Right atrium auricular region (tissue), 2 donors: ENCODE measurements at places on chromosomes 11 and 22.

GRCh38 chr11:128506999-128507611 is 80.3 kb downstream of the ETS1 start:
- peak; percentile 96 for DNase-seq

DNA sequence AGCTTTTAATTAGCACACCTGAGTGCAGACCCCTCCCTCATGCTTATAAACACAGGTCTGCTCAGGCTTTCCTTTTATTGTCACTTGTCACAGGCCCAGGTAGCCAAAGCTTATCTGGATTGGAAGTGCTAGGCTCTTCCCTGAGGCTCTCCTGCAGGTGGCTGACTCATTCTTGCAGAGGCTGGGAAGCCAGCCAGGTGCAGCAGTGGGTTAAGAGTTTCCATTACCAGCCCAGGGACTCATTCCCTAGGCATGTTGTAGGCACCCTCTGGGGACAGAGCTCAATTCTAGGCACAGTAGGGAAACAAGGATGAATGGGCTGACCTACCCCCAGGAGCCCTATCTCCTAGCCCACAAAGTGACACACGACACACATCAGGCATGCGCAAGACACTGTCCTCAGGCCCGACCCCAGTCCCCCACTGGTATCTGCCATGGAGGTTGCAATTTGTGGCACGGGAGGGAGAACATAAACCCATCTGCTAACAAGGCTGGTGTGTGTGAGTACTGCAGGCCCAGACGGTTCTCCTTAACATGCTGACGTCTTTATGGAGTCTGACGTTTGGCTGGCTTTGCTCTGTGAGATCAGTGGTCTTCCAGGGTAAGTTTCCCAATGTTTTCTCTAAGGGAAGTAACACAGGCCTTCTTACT is 94.2 kb downstream of the ABTB2 start:
- DNase-seq, result peak; percentile 71

- no peak for DNase-seq
Measured at GRCh38 chr11:26623076-26623659, 51.1 kb upstream of the MUC15 start.

DNA sequence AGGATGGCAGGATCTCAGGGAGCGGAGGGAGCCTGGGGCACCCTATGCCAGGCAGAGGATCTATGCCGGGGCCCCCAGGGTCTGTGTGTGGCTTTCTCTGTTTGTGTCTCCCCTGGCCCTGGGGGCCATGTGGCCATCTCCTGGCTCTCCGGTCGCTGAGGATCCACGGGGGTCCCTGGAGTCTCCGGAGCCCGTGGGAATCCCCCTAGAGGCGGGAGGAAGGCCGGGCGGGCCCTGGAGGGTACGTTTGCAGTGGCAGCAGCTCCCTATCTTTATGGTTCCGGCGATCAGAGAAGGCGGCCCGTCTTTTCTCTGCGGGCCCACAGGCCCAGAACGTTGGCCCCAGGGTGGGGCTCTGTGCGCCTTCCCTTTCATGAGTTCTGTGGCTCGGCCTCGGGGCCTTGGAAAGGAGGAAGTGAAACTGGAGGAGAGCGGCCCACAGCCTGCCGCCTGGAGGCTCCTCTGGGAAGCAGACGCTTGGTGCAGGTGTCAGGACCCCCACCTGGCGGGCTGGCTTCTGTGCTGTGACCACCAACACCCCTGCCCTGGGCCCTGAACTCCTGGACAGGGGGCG is 82.1 kb downstream of the KCNQ1 start:
- no peak for DNase-seq

DNA sequence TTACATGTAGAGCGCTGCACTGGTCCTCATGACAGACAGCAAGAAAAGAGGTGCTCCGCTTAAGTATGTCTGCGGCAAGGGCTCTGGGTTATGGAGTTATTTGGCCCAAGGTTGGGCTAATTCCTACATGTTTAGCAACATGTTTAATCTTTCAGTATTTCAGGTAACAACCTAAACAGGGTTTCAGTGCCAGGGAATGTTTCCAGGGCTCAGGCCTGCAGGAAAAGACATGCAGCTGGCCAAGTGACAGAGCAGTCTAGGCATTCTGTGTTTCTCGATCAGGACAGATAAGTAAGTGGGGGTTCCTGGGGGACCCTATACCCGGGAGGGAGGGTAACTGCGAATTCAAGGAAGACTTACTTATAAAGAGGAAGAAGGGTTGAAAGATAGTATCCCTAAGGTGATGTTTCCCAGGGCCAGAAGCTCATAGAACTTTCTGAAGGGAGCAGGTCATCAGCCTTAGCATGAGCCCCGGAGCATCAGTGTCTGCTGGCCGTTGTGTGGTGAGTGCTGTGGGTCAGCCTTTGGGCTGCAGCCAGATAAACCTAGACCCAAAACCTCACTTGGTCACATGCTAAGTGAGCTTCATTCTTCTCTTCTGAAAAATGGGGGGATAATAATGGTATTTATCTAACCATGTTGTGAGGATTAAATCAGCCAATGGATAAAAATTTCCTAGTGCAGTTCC is 18.4 kb downstream of the KCNJ5 start:
- no peak for DNase-seq

- peak; percentile 43 for DNase-seq
Measured at GRCh38 chr11:134574947-134575346, 162.9 kb upstream of the B3GAT1 start.

DNA sequence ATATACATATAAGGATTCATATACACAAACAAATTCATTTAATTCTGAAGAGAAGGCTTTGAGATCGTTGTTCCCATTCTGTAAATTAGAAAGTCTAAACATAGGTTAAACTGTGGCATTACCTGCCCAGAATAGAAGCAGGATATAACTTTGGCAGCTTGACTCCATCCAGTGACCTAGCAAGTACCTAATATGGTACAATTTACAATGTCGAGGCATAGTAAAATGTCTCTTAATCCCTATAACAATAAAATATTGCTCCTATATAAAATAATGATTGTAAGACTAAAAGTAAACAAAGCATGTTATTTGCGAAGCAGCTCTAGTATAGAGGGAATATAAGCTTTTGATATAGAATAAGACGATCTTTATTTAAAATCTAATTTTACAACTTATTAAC is 756.0 kb downstream of the LUZP2 start:
- no peak for DNase-seq

DNA sequence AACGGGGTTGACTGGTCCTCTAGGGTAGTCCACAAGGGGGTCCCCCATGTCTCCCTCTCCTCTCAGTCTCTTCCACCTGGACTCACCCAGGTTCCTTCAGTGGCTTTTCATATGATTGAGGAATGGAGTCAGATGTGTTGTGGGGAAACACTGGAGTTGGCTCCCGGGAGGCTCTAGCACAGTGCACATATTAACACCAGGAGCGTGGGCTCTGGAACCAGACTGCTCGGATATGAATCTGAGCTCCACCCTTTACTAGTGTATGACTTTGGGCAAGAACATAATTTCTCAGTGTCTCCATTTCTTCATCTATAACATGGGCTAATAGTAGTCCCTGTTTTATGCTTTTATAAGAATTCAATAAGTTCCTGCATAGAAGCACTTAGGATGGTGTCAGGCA is 157.0 kb downstream of the GRIK4 start:
- DNase-seq, result no peak

DNA sequence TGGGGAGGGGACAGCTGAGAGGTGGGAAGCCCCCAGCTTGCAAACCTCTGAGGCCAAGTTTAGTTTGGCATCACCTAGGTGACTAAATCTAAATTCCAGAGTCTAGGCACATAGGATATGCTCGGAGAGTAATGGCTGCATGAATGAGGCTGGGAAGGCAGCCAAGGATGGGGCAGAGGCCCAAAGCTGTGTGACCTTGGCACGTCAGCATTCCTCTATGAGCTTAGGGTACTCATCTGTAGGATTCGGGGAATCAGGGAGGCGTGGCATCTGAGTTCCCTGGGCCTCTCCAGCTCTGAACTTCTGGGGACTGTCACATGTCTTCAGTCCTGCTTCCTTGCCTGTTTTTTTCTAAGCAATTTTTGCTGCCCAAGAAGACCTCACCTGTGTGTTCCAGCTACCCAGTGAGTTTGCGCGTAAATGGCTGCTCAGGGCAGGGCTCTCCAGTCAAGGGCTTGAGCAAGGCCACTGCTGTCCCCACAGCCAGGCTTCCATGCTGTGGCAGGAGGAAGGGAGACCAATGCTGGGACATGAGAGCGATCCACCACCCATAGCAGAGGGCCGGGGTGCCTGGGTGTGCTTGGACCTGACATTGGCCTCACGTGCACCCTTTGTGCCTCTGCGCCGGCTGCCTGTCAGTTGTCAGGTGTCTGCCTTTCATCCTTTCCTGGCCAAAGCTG is 13.9 kb downstream of the DAGLA start:
- DNase-seq, result no peak

- DNase-seq, result no peak
Measured at GRCh38 chr11:76380159-76380976, 564 bp downstream of the THAP12 start.

GRCh38 chr11:16191212-16191867 is 165.0 kb downstream of the SOX6 start:
- DNase-seq, result no peak

GRCh38 chr22:40107851-40108378 is 69.8 kb upstream of the TNRC6B start:
- no peak for DNase-seq

DNA sequence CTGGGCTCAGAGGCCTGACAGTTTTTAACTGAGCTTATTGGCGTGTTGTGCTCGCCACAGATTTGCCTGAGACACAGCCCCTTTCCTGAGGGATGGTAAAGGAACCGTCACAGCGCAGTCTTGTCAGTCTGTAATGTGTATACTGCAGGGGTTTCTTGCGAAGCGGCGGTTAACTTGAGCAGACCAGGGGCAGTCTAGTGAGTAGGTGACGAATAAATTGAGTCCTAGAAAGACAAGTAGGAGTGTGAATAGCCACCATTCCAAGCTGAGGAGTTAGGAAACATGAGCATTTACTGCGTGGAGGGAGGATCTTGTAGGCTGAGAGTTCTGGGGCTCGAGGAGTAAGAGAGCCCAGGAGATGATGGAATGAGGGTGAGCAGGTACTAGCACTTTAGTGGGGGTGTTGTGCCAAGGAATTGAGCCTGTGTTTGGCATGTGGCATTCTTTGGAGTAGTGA is 1.4 kb downstream of the MED15 start:
- DNase-seq, result no peak

GRCh38 chr11:29389793-29390192 is 627.0 kb downstream of the KCNA4 start:
- no peak for DNase-seq

DNA sequence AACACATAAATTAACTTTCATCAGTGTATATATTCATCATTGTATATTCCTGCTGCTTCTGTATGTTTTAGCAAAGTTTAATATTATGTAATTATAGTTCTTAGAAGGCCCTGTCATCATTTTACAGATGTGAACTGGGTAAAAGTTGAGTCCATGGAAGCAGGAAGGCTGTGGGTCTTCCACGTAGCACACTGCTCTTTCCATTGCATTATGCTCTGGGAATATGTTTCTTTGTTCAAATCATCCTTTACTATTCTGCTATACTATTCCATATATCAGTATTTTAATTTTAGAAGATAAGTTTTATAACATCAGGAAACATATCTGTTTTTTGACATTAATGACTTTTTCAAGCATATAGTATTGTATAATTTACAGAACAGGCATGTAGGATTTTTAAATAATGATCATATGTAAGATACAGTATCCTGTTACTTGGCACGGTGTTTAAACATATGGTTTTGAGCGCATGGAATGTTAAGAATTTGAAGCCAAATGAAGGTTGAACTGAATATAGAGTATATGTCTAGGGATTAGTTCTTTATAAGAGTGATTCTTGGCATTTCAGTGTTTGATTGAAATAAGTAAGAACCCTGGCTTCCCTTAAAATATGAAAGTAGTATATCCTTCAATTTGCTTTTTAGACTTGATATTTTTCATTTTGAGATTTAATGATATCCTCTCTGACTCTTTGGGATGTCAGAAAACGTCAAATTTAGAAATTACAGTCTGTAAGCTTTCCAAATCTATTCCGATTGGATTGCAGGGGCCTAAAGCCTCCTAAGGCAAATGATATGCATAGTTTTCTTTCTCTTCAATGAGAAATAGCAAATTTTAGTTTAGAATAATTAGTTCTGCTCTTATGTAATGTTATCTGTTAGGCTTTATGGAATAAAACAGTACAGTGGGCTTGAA is 8.6 kb downstream of the CCDC81 start:
- DNase-seq, result no peak

DNA sequence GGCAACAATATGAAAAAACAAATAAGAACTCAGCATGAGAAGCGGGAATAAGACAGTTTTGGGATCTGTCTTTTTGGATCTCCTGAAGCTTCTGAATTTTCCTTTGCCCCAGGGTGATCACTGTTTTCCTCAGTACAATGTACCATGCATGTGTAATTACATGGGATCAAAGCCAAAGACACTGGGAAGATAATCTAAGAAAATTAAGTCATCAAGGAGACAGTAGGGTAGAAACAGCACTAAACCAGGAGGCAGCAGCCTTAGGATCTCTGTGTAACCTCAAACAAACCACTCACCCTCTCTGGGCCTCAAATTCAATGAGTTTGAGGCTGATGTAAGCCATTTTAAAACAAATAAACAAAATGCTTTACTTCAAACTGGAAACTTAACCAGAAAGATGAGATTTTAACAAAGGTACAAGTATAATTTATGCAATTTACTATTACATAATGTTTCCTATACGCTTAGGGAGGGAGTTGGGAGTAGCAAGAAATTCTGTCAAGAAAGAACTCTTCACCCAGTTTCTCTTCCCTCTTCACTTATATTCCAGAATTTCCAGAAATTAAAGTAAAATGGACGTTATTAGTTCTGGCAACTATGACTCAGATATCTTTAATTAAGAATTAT is 77.0 kb downstream of the RAB30 start:
- DNase-seq, result no peak

DNA sequence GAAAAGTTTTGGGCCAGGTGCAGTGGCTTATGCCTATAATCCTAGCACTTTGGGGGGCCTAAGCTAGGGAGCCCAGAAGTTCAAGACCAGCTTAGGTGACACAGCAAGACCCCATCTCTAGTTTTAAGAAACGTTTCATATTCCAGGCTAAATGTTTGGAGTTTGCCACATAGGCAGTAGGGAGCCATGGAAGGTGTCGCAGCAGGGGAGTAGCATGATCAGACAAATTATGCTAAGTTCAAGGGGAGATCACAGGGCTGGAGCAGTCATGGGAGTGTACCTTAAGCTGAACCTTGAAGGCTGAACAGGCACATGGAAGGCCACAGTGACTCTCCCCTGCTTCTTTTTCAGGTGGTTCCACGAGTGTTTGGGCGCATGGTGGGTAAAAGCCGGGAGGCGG is 5.9 kb upstream of the NHERF4 start:
- DNase-seq, result no peak

- DNase-seq, result no peak
Measured at GRCh38 chr22:37618674-37619073, 10.0 kb downstream of the GGA1 start.

GRCh38 chr22:25420925-25421904 is 143.3 kb upstream of the GRK3 start:
- DNase-seq, result no peak
